ENCODE measurements at places on chromosomes 5 and 9.

- DNase-seq: no peak
Observed at GRCh38 chr9:75039801-75040200, 11.7 kb upstream of the CARNMT1 start.

DNA sequence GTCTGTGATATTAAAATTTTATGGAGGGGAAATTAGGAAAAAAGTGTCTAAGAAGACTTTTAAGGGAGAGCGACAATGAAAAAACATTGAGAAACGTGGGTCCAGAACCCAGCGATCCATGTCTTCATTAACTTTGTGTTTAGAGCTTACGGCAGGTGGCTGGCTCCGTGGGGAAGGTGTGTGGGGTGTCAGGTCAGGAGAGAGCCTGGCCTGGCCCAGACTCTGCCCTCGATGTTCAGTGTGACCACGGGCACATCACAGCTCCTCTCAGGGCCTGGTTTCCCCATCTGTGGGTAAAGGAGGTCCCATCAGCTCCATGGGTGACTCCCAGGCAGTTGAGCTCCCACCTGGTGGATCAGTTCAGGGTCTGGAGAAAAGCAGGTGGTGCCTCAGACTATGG, 22.1 kb downstream of the DAB2IP start:
- DNase-seq: no peak

DNA sequence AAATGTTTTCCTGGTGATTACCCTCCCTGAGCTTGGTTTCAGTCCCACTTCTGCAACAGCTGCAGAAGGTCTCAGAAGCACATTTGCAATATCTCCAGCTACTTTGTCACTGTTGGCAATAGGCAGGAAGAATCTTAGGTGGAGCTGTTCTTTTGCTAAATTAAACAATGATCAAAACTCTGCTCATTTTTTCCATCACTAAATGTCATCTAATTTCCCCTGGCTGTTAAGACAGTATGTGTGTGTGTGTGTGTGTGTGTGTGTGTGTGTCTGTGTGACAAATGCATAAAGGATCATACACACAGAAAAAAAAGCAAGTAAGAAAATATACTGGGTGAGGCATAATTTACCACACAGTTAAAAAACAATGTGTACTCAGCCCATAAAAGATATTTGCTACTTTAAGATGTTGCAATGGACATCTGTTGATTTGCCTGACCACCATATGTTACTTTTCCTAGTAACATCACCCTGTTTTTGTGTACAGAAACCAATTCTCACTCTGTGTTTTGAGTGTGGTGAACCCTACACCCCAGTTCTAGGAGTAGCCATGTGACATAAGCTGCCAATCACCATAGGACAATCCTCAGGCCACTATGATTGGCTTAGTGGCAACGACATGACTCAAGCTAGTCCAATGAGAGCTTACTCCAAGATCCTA, 572.6 kb upstream of the CLINT1 start:
- DNase-seq: no peak

DNA sequence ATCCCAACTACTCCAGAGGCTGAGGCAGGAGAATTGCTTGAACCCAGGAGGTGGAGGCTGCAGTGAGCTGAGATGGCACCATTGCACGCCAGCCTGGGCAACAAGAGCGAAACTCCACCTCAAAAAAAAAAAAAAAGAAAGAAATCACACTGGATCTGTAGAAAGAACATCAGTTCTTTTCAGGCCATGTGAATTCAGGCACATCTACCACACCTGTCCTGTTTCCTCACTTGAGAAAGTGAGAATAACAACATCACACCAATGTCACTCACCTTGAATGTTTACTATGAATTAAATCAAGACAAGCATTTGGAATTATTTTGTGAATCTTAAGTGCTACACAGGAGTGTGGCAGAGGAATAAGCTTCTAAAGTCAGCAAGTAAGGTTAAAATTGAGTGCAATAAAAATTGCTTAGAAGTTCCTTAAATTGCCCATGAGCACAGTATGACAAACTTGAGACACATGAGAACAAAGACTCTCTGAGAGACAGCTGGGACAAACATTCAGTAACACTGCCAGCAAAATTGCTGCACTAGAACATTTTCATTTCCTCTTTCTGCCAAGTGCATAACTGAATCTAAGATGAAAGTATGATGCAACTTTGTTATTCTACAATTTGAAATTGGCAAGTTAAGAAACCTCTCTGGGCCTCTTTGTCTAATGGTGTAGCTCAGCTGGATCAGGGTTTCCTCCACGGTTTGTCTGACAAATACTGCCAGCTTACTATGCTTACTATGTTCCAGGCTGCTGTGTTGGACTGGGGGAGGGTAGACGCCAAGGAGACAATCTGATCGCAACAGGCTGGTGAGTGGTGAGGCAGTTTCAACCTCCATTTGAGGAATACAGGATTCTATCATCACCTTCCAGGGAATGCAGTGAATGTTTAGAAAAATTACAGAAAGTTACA, 1.9 kb upstream of the RIC1 start:
- peak; percentile 55 for DNase-seq

- DNase-seq: no peak
Observed at GRCh38 chr9:69768716-69769115, 8.9 kb upstream of the PTAR1 start.

- DNase-seq: no peak
Observed at GRCh38 chr5:98307811-98308210, 465.7 kb upstream of the RGMB start.

DNA sequence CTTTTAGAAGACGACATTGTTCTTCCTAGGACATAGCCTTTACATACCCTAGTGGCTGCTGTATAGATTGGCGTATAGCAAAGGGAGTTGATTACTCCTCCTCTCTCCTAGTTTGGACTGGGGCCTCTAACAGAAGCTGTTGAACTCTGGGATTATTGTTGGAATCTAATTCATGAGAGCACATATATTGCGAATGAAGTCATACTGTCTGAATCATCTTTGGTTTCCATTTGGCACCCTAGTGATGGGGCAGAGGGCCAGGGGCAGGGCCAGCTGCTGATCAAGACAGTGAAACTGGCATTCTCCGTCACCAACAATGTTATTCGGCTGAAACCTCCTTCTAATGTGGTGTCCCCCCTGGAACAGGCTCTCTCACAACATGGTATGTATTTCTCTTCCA, 40.3 kb downstream of the NUP188 start:
- DNase-seq: no peak

GRCh38 chr5:15116996-15117395, 245.4 kb upstream of the ANKH start:
- DNase-seq: no peak

DNA sequence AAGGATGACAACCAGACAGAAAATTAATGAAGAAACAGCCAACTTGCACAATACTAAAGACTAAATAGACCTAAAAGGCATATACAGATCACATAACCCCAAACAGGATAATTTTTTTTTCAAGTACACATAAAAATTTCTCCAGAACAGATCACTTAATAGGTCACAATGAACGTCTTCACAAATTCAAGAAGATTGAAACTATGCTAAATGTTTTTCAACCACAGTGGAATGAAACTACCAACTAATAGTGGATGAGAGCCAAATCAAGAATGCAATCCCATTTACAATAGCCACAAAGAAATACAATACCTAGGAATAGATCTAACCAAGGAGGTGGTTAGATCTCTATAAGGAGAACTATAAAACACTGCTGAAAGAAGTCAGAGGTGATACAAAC, 145.8 kb downstream of the TMEM232 start:
- no peak for DNase-seq
